ENCODE measurements at places on chromosomes 1 and 21.

DNA sequence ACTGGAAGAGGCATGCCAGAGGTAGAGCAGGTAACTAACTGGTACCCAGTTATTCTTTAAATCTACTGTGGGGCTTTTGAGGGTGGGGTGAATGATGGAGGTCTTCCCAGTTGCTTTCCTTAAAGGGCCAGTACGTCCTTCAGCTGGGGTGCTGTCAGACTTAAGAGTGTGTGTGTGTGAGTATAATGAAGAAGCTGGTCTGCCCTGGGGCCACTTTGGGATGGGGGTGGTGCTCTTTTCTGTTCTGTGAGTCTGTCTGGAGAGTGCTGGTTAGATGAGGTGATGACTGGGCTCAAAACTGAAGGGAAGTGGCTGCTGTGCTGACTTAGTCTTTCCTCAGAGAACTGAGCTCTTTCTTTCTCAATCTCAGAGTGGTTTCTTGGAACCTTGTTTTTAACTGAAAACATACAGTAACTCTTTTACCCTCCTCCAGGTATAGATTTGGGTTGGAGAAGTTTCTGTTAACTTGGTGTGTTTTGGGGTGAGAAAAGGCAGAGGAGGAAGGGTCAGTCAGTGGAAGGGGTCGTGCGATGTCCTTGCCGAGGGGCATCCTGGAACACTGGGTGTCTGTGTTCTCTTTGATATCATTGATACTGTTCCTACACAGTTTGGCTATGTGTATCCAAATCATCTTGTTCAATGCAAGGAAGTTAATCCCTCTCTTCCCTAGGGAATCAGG lies 746 bp downstream of the MACF1 start:
- peak; percentile 56 for DNase-seq

DNA sequence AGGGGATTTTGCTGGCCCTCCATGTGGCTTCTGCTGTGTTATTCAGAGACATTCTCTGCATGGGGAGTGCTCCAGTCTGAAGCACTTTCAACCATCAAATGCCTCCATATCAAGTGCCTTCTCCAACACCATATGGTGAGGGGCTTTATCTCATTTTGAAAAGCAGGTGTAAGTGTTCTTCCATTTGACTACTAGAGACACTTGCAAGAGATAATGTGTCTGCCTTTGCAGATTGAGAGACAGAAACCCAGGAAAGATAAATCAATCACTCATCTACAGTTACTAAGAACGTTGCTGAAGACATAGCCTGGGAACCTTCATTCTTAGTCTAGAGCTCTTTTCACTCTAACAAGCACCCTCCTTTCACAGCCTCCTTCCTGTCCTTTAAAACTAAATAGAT lies 29.5 kb upstream of the REG4 start:
- no peak for DNase-seq

DNA sequence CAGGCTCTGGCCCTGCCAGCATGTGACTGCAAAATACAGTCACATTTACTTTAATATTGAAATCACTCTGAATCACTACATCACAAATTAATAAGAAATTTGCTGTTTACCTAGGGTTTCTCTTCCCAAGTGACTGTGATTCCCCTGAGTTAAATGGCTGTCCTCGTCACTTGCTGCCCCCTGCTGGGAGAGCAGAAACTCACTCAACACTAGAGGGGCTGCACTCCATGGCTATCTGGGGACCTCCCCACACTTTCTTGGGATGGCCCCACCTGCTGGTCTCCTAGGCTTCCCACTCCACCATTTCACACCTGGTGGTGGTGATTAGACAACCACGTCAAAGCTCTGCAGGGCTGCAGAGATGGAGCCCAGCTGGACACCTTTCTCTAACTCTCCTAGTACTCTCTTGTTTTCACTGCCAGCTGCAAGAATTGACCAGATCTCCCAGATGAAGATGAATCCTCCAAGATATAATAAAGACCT lies 63.4 kb downstream of the CD2 start:
- peak; percentile 69 for DNase-seq

DNA sequence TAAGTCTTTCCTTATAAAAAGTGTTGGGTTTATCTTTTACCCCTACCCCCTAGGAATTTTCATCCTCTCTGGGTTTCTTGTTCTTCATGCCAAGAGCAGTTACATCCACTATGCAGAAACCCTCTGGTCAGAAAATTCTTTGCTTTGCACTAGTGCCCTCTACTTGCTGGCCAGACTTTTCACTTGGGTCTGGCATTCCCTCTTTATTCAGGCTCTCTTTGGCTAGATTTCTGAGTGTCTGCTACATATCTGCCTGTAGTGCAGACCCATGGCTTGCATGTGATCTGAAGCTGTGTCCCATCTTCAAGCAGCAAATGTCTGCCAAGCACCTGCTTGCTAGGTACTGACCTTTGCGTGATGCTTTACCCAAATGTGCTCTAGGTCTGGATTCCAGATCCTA lies 237.0 kb downstream of the GPATCH2 start:
- DNase-seq, result no peak

DNA sequence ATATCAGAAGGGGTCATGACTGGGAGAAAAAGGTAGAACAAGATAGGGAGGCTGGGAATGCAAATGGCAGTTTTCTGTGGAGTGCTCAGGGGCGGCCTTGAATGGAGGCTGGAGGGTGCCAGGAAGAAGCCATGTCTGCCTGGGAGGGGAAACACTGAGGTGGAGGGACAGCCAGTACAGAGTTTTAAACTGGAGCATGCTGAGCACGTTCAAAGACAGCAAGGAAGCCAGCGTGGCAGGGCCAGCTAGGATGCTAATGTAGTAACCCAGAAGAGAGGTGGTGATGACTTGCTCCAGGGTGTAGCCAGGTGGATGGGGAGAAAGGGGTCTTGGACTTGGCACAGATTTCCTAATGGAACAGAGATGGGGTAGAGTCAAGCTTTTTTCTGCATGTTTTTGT lies 445.8 kb upstream of the VAMP3 start:
- DNase-seq, result no peak
